ENCODE measurements at places on chromosomes 3 and 15.

GRCh38 chr3:43522727-43523362 lies 99.0 kb downstream of the ANO10 start:
- no peak for DNase-seq

DNA sequence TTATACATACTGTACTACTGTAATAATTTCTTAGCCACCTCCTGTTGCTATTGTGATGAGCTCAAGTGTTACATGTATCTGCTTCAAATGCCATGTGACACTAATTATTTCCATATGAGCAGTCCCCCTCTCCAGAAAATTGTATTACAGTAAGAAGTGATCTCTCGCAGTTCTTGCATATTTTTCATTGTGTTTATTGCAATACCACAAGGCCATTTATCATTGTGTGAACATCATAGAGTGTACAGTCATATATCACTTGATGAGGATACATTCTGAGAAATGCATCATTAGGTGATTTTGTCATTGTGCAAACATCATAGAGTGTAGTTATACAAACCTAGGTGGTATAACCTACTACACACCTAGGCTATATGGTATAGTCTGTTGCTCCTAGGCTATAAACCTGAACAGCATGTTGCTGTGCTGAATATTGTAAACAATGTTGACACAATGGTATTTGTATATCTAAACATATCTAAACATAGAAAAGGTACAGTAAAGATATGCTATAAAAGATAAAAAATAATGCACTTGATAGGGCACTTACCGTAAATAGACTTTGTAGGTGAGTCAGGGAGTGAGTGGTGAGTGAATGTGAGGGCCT lies 189.6 kb upstream of the MLF1 start:
- DNase-seq: no peak

DNA sequence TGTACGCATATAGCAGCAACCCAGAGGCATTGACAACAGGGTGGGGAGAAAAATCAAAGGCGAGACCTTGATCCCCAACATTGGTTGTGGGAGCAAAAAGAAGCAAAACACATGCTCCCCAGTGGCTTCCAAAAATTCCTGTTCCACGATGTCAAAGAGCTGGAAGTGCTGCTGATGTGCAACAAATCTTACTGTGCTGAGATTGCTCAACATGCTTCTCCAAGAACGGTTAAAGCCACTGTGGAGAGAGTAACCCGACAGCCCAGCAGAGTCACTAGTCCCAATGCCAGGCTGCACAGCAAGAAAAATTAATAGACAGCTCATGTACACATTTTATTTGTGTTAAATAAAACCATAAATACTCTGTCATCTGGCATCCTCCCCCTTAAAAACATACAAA lies 179.9 kb upstream of the PFN2 start:
- no peak for DNase-seq

DNA sequence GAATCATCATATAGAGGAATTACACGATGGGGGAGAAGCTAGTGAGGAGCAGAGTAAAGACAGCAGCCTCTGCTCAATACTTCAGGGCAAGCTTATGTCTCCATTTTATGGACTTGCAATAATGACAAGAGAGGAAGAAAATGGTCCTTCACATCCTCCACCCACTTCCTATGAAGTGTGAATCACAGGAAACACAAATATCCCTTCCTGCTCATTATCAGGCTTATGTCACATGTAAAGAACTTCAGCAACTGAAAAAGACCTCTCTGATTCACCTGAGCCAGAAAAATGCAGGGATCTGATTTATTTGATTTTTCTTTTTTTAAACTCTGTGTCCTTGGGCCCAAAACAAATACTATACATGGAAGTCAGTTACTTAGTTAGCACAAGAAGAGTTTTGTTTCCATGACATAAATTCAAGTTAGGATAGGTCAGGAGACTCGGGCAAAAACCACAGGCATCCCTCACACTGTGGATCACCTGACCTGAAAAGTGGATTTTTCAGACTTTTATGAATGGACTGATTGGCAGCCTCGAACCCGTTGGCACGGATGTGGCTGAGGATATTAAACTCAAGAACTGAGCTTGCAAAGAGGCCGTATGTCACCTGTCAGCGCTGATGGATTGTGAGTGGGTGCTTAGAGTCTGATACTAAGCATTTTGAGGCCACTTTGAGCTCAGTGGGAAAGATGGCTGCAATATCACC lies 620.8 kb upstream of the MDFIC2 start:
- DNase-seq: no peak

- no peak for DNase-seq
Observed at GRCh38 chr15:98887976-98888375, 119.6 kb downstream of the PGPEP1L start.
